ENCODE measurements at places on chromosomes 16 and 17.

DNA sequence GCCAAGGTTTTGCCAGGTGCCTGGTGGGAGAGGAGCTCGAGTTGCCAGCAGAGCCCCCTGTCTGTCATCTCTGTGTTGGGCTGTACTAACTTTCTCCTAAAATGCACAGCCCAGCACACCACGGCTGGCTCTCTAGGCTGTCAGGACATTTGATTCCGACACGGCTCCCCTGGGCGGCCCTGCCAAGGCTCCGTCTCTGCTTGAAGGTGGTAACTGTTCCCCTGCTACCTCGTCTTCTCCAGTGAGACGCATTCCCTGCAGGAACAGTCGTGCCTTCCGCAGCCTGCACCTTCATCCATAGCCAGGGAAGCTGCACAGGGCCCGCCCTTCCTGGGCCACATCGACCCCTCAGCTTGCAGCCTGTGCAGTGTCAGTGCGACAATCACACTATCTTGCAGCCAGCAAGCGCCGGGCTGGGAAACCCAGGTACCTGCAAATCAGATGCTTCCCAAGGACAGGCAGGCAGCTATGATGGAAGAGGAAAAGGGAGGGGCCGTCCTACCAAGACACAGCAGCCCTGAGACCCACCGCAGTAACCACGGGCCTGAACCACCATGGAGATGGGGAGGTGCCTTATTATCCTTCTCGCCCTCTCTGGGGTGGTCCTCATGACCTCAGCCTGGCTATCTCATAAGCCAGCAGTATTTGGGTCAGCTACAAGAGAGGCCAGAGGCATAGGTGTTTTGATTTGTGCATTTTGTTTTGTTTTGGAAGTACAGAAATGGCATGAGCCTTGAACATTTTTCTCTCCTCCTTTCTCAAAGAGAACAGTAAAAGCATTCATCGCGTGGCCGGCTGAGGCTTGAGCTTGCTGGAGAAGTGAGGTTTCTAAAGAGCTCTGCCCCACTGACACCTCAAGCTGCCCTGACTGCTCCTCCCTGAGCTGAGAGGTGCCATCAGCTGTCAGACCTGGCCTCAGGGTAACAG lies 361.7 kb upstream of the TNRC6C start:
- no peak for DNase-seq

DNA sequence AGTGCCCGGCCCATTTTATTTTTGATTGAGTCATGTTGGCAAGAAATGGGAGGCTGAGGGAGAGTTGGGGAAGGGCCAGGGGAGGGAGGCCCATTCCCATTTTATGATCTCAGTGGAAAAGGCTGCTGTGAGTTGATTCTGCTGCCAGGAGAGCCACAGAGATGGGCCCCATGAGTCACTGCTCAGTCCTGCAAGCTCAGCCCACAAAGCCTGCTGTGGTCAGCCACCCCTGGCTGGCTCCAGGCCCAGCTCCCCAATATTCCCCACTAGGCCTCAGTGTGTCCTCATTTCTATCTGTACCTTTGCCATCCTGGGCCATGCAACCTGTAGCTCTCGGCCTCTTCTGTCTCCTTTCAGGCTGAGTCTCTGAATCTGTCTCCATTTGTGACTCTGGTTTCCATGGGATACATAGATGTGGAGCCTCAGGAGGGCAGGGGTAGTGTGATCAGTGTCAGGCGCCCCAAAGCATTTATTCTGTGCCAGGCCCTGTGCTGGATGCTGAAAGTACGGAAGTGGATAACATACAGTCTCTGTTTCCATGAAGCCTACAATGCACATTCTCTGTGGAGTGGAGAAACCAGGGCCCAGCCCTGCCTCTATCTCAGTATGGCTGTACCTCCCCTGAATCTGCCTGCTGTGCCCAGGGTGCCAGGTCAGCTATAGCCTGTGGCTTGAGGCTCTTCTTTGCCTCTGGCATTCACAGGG lies 1.9 kb upstream of the PLEKHG4 start:
- no peak for DNase-seq

GRCh38 chr16:77422196-77422784 lies 12.5 kb downstream of the ADAMTS18 start:
- DNase-seq = no peak

- no peak for DNase-seq
Observed at GRCh38 chr16:87459027-87459426, 33.8 kb downstream of the ZCCHC14 start.

GRCh38 chr17:48869821-48870318 lies 22.7 kb upstream of the ATP5MC1 start:
- no peak for DNase-seq

- DNase-seq = no peak
Observed at GRCh38 chr16:75121949-75122568, 5.5 kb upstream of the LDHD start.

DNA sequence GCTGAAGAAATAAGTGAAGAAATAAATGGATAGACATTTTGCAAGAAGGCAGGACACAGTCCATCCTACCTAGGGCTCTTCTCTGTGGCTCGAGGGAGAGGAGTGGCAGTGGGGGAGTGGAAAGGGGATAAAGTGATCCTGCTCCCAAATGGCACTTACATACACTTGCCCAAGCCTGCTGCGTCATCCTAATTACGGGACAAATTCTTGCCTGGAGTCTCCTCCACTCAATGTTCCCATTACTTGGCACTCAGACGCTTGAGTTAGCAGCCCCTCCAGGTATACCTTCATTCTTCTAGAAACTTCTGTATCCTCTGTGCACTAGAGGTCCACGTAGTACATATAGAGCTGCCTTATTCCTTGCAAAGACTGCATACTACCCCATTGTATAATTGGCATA lies 15.7 kb upstream of the MAP3K14 start:
- no peak for DNase-seq

- DNase-seq = no peak
Observed at GRCh38 chr16:11361701-11362451, 16.6 kb downstream of the RMI2 start.

DNA sequence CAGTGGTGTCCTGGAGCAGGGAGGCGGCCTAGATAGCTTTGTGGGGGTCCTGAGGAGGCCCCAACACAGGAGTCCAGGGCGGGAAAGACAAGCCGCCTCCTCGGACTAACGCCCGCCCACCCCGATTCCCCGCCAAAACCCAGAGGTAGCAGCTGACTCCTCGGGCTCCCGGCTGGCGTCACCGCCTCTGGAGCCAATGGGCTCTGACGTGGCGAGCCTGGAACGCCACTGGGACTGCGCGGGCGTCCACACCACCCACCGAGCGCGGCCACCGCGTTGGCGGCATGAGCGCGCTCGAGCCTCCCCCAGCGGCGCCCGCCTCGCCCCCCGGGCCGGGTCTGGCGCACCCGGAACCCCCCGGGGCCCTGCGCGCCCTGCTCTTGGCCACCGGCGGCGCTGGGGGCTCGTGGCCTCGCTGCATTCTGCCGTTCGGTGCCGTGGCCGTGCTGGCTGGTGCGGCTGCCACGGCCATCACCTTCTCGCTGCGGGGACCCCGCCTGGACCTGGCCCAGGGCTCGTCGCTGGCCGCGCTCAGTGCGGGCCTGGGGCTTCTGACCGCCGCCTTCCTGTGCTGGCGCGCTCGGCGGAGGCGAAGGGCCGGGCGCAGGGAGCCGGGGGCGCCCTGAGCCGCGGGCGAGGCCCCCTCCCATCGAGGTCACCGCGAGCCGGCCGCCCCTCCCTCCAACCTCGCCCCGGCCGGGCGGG lies 3.4 kb upstream of the NTN3 start:
- DNase-seq = no peak

DNA sequence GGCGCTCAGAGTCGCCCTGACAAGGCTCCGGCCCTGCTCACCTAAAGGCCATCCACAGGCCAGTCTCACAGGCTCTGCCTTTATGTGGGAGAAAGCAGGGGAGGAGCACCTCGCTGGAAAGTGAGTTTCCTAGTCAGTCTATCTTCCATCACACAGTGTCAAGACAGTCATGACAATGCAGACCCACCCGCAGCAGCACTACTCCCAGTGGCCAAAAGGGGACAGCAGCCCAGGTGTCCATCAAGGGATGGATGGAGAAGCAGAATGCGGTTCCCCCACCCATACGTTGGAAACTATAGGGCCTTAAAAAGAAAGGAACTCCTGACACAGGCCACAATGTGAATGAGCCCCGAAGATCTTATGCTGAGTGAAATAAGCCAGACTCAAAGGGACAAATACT lies 226.8 kb downstream of the ENGASE start:
- no peak for DNase-seq

- DNase-seq = no peak
Observed at GRCh38 chr17:42180411-42180921, 476 bp downstream of the KCNH4 start.

DNA sequence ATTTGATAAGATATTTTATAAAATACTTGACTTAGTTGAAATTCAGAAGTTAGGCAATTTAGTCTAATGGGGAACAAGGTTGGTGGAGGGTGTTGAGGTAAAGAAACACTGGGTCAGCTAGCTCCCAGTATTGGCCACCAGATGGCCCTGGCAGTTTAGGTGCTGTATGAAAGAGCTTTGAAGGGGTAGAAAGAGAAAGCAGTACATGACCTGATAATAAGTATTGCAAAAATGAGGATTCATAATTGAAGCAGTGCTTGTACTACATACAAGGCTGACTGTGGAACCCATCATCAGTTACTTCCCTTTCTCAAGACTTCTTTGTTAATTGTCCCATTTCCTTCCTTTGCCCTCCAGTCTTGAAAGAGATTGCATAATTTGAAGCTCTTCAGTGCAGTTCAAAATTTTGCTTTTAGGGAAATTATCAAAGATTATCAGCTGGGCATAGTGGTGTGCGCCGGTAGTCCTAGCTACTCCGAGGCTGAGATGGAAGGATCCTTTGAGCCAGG lies 29.4 kb downstream of the TANC2 start:
- peak; percentile 37 for DNase-seq

- DNase-seq = no peak
Observed at GRCh38 chr16:11203111-11203623, 52.8 kb downstream of the SOCS1 start.

- DNase-seq = no peak
Observed at GRCh38 chr17:2892305-2892971, 96.2 kb downstream of the RAP1GAP2 start.

DNA sequence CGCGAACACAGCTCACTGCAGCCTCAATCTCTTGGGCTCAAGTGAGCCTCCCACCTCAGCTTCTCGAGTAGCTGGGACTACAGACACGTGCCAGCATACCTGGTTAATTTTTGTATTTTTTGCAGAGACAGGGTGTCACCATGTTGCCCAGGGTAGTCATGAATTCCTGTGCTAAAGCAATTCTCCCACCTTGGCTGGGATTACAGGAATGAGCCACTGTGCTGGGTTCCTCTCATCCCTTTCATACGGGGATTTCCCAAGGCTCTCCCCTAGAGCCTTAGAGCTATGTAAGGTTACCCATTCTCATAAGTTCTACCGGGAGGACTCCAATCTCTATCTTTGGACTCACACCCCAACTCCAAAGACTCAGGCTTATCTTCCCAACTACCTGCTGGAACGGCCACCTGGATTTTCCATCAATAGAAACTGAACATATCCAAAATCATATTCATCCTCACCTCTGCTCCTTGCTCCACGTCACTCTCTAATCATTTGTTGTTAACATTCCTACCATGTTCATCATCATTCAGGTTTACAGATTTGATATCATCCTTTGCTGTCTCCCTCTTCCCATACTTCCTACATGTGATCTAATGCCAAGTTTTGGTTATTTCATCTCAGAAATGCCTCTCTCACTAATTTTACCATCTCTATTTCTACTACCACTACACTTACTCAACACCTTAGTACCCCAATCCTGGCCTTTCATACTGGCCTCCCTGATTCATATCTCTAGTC lies 92.5 kb downstream of the NCOR1 start:
- DNase-seq = no peak

DNA sequence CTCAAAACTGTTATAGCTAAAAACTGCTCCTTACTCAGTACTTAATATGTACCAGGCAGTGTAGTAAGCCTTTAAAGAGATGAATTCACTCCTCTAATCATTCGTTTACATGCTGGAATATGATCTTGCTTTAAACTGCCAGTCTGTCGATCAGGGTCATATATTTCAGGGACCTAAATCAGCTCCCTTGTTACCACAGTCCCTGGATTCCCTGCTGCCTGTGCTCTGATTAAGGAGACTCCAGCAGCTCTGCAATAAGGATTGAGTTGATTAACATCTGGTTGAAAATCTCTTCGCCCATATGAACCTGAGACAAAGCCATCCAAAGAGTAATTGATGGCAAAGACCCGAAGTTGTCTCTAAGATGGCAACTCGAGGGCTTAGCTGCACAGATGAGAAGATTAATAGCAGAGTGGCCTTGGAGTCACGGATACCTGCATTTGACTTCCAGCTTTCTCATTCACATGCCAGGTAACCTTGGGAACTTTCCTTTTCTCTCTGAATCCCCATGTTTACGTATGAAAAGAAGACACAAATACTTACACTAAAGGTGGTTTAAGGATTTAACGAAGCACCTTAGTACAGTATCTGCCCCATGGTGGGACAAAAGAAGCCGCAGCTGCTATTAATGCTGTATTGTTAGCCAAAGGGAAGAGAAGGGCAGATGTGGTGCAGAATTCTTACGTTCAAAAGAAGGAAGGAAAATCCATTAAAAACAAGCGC lies 68.2 kb downstream of the VAT1L start:
- no peak for DNase-seq

DNA sequence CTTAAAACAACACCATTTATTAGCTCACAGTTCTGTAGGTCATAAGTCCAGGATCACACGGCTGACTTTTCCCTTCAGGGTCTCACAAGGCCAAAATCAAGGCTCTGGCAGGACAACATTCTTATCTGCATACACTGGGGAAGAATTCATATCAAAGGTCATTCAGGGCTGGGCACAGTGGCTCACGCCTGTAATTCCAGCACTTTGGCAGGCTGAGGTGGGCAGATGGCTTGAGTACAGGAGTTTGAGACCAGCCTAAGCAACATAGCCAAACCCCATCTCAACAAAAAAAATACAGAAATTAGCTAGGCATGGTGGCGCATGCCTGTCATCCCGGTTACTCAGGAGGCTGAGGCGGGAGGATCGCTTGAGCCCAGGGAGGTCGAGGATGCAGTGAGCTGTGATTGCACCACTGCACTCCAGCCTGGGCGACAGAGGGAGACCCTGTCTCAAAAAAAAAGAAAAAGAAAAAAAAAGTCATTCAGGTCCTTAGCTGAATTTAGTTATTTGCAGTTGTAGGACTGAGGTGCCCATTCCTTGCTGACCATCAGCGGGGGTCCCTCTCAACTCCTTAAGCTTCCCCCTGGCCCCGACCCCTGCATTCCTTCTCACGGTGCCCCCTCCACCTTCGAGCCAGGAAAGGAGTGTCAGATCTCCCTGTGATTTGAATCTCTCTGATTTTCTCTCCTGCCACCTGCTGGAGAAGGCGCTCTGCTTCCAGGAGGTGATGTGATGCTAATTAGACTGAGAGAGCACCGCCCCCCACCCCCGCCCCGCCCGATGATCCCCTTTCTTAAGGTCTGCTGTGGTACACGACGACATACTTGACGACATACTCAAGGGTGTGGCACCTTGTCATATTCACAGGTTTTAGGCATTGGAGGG lies 91.8 kb upstream of the CLEC18A start:
- no peak for DNase-seq

GRCh38 chr17:47222047-47222446 lies 12.9 kb downstream of the MYL4 start:
- DNase-seq = no peak

DNA sequence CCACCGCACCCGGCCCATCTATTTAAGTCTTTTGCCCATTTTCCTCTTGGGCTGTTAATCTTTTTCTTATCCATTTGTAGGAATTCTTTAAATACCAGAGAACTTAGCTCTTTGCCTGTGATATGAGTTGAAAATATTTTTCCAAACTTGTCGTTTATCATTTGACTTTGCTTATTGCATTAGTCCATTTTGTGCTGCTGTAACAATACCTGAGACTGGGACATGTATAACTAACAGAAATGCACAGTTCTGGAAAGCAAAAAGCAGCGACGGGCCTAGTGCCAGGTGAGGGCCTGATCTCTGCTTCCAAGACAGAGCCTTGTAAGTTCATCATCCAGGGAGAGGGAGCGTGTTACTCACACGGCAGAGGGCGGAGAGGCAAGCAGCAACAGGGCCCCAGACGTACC lies 25.6 kb upstream of the BHLHA9 start:
- DNase-seq = no peak
